ENCODE measurements at places on chromosomes 11 and 22.

DNA sequence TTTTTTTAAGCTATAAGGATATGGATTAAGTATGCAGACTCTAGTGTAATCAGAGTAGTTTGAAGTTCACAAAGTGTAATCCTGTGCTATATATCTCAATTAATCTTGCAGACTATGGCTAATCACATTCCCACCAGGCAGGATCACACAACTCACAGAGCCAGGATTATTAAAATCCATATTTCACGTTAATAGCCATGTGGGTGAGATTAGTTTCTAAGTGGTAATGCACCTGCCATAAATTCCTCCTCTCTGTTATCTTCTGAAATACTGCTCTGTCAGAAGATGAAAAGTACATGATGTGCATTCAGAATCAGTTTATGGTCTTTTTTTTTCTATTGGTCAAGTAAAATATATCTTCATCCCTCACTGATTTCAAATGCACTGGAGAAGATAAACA, 686.1 kb downstream of the CNTN5 start:
- no peak for DNase-seq

- DNase-seq: no peak
Observed at GRCh38 chr11:86673055-86673843, 833 bp upstream of the ME3 start.

DNA sequence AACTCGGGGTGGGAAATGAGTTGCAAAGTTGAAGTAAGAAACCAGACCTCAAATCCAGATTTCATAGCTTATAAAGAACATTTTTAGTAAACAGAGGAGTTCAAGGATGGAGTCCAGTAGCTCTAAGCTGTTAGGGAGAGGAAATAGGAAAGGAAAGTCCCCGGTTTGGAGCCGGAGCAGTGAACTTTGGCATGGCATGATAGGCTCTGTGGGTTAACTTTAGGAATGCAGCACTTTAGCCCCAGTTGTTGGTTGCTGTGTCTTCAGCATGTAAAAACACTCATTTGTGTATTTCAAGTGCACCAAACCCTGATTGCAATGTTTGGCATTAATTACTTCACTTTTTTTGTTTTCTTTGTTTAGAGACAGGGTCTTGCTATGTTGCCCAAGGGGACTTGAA, 8.6 kb upstream of the PIK3IP1 start:
- no peak for DNase-seq

- DNase-seq: no peak
Observed at GRCh38 chr22:44063462-44064371, 39.6 kb downstream of the PARVB start.

GRCh38 chr11:114059984-114060391, 477 bp downstream of the ZBTB16 start:
- peak; percentile 63 for DNase-seq

- no peak for DNase-seq
Observed at GRCh38 chr22:47807506-47807905, 1045.1 kb downstream of the TBC1D22A start.

GRCh38 chr11:36565031-36565610, 2.7 kb upstream of the RAG1 start:
- DNase-seq: no peak

- DNase-seq: no peak
Observed at GRCh38 chr22:46057246-46058090, 80.5 kb upstream of the WNT7B start.

- no peak for DNase-seq
Observed at GRCh38 chr11:65226103-65226442, 35.7 kb upstream of the POLA2 start.

GRCh38 chr11:7381937-7382336, 103.4 kb upstream of the OLFML1 start:
- DNase-seq: no peak

- no peak for DNase-seq
Observed at GRCh38 chr22:36160499-36160942, at the start of gene APOL3. Gene APOL3, minus strand, starts transcription at chr22:36160755. Its CDS starts 11,700 bp downstream, at chr22:36149055.

DNA sequence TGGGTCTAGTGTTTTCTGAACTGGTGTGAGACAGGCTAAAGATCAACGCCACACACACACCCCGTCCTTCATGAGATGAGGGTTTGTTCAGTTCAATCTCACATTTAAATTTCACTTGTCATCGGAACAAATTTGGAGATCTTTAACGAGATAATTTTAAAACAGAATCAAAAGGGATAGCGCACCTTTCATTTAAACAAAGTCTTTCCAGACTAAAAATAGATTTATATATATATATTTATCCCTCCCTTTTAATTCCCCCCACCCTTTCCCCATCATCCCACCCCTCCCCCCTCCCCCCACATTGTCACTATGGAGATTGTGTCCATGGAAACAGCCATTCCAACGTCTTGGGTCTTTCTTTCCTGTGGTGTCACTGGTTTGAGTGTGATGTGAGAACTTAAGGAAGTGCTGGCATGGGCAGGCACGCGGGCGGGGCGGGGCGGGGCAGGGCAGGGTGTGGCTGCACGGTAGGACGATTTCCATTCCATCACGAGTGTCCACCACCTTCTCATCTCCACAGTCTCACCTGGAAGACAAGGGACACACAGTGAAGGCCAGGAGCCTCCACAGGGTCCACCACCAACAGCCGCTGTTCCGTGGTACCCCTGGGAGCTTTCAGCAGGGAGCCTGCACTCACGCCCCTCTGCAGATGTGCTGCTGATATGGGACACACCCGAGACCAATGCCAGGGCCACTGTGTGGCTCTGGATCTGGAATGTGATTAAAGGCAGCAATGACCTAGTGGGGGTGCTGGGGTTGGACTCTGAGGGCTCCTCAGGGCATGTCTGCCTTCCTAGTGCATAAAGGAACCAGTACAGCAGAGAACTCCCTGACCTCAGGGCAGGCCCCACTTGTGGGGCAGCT, 30.5 kb upstream of the CYP2D6 start:
- DNase-seq: no peak

DNA sequence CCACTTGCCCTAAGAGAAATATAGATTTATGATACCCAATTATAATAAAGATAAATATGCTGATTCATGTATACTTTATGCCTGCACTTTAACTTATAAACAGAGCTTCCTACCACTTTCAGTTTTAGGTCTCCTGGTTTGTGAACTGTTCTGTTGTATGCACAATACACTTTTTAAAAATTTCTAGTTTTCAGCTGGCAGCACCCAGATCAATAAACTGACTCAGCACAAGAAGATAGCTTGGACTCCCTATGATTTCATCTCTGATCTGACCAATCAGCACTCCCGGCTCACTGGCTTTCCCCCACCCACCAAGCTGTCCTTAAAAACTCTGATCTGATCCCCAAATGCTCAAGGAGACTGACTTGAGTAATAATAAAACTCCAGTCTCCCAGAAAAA, 33.5 kb upstream of the FAM181B start:
- no peak for DNase-seq

DNA sequence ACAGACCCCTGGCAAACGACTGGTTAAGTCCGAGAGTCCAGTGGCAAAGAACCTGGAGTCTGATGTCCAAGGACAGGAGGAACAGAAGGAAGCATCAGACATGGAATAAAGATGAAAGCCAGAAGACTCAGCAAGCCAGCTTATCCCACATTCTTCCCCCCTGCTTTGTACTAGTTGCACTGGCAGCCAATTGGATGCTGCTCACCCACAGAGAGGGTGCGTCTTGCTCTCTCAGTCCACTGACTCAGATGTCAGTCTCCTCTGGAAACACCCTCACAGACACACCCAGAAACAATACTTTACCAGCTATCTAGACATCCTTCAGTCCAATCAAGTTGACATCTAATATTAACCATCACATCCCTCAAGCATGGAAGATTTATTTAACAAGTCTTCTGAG, 1265.8 kb upstream of the CNTN5 start:
- no peak for DNase-seq

DNA sequence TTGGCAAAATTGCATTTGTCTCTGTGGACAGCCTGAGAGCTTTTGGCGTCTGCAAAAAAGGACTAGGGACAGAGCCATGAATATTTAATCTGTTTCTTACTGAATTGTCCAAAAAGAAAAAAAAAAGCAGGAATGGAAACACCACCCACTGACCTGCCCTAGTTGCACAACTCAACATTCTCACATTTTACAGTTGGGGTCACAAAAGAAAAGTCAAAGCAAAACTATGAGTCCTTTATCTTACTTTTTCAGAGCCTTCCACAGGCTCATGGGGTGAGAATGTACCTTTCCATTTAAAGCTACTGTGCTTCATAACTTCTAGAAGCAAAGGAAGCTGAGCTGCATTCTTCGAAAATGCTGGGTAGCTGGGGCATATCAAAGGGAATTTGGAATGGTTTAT, 225.7 kb downstream of the FAM76B start:
- no peak for DNase-seq

DNA sequence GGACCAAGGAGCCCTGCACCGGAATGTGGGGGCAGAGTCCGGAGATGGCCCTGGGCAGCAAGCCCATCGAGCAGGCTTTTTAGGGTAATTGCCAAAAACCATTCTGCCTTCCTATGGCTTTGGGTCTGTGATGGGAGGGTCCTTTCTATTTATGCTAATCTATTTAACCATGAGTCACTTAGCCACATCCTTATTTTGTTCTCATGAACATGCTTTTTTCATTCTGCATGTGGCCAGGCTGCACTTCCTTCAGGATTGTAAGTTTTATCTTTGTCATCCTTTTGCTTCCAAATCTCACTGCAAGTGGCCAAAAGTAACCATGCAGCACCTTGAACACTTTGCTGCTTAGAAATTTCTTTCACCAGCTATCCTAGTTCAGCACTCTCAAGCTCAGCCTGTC, 88.3 kb downstream of the EFCAB6 start:
- no peak for DNase-seq

DNA sequence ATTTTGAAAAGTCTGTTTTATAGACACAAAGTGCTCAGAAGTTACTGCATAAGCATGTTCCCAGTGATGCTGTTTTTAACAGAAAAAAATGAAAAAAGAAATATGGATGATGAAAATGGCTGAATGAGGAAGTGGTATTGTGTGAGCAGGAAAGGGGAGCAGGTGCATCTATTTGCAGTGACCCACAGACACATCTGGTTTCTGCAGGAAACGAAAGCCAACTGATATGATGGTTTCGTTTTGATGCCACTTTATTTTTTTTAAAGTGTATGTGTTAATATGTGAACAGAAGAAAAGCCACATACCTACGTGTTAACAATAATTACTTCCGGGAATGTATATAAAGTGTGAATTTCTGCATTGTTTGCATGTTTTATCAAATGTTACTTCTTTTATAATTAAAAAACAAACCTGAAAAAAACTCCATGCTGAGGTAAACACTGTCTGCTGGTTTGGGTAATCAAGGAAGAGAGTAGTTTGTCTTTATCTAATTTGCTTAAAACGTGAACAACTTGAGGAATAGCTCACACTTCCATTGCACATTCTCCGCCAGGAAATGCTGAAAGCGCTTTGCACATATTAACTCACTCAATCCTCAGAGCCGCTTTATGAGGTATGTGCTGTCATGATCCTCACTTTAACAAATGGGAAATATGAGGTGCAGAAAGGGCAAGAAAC, 1335.9 kb downstream of the TBC1D22A start:
- no peak for DNase-seq

- no peak for DNase-seq
Observed at GRCh38 chr11:129828301-129828836, 12.7 kb downstream of the TMEM45B start.

DNA sequence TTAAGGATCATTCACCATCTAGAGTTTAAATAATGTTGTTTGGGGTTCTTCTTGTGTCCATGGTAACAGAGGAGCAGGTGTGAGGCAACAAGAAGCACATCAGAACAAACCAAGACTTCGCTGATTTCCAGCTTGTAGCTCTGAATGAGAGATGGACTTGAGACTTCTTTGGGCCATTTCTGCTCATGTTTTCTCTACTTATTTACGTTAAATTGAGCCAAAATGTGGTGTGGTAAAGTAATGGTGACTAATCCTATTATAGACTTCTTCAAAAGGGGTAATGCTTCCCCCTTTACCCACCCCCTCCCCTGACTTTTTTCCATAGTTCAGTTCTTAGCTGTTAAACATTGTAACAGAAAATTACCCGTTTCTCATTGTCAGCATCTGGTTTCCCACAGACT, 65.2 kb downstream of the CSTPP1 start:
- no peak for DNase-seq

DNA sequence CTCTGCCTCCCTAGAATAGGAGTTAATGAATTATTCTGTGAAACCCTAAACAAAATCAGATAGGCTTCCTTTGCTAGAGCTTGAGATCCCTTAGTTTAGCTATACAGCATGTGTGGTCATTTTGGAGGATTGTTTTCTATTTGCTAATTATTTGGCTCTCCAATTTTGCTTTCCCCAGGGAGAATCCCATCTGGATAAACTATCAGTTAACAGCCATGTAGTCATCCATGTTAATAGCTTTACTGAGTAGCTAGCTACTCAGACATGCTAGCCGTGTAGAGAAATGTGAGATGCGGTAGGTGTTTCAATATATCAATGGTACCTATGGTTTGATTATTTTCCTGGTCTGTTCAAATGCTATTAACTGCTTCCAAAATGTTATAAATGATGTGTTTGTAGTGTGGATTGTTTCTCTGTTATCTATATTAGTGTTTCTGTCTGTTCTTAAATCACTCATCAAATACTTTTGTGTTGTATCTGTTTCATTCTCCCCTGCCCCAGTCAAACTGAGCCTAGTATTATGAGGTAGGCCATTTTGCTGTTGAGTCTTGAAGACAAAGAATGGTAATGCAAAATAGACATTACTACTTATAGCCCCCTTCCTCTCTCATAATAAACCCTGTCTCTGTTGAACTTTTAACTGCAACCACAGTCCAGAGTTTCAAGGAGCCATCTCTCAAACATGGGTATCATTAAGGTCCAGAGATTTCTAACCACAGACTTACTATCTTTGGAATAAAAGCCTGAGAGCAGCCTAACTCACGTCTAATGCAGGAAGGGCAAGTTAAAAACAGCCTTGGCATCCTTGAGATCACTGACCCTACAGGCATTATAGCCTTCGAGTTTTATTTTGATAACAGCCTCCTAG, 56.1 kb upstream of the GRAMD1B start:
- DNase-seq: no peak

- no peak for DNase-seq
Observed at GRCh38 chr11:116725434-116726221, 47.2 kb downstream of the BUD13 start.

DNA sequence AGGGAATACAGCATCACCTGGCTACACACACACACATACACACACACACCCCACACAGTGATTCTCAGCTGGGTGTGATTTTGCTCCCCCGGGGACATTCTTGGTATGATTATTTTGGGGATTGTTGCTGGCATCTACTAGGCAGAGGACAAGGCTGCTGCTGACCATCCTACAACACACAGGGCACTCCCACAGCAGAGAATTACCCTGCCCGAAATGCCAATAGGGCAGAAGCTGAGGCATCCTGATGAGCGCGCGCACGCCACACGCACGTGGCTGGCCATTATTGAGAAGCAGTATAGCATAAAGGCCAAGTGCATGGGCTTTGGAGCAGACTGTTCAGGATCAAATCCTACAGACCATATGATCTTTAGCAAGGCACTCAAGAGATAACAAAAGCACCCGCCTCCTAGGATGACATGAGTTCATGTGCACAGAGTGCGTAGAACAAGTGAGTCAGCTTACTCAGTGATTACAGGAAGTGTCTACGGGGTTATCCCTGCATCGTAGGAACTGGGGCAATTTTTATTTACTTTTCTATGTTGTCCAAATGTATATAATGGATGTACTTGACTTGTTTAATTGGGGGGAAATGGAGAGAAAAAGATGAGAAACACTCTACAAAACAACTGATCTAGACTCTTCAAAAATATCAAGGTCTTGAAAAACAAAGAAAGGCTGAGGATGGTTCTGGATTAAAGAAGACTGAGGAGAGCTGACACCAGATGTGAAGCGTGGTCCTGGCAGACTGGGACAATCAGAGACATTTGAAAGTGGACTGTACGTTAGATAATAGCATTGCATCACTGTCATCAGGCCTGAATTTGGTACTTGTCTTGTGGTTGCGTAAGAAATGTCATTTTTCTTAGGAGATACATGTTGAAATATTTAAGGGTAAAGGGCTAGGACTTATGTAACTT, 7.2 kb upstream of the EHD1 start:
- DNase-seq: no peak
